ENCODE measurements at places on chromosomes 13 and 19. TPM values are rescaled to one million over a fixed set of nuclear protein-coding genes. Genes with fewer than 3 reads are reported as not detected.

DNA sequence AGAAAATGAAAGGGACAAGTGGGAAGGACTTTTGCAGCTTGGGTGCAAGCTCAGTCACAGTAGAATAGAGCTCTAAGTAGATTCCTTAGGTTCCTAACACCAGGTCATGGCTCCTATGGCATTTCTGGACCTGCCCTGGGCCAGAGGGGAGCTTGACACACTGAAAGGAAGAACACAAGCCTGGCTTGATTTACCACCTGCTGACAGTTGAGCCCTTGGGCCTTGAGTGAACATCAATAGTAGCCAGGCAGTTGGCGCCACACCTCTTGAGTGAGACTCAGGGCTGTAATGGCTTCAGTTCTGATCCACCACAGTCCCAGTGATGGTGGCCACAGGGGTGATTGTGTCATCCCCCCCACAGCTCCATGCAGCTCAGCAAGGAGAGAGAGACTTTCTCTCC, 221.9 kb upstream of the PCDH17 start:
- no peaks in the 10 kb centered on the region for H3K4me1 ChIP-seq
- no peaks in the 10 kb centered on the region for H3K36me3 ChIP-seq
- H3K27ac ChIP-seq = no peak overlapping the region
- no peak overlapping the region for H3K4me3 ChIP-seq
- H3K27me3 ChIP-seq = no peaks in the 10 kb centered on the region

- no peaks in the 10 kb centered on the region for H3K36me3 ChIP-seq
- no peaks in the 10 kb centered on the region for H3K27me3 ChIP-seq
- no peak overlapping the region for H3K4me3 ChIP-seq
- peaks cover 10% of the 10 kb centered on the region for H3K4me1 ChIP-seq
- no peak overlapping the region for H3K27ac ChIP-seq
Measured at GRCh38 chr19:49524812-49525455, 2.9 kb upstream of the RCN3 start.

DNA sequence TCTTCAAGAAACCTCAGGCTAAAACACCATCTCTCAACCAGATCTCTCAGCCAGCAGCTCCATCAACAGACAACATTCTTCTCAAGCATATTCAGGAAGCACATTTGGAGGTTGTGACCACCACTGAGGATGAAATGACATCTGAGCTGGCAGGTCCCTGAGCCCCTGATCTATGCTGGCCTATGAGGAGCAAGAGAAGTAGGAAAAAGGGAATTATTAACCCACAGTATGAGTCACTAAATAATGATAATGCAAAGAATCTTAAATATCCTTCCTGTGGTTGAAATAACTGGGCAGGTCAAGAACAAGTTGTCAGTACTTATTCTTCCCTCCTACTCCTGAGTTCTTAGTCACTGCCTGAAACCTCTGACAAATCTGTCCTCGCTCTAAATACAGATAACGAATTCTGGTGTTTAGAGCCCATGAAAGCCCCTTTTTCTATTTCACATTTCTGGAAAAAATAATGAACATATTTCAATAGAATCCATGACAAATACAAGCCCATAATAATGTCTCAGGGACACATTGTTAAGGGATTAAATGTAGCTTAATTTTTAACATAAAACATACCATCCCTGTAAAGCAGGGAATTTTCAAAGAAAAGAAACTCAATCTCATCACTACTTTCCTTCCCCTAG, 225.8 kb upstream of the IRS2 start:
- no peak for DNase-seq
- H3K4me3 ChIP-seq = no peak overlapping the region
- H3K27me3 ChIP-seq = peaks cover 1% of the 10 kb centered on the region

GRCh38 chr19:6790194-6791128, 18.0 kb downstream of the VAV1 start:
- no peaks in the 10 kb centered on the region for H3K27me3 ChIP-seq
- DNase-seq = no peak
- H3K36me3 ChIP-seq = peaks cover 64% of the 10 kb centered on the region
- no peak overlapping the region for H3K4me3 ChIP-seq
- peaks cover 57% of the 10 kb centered on the region for H3K4me1 ChIP-seq

DNA sequence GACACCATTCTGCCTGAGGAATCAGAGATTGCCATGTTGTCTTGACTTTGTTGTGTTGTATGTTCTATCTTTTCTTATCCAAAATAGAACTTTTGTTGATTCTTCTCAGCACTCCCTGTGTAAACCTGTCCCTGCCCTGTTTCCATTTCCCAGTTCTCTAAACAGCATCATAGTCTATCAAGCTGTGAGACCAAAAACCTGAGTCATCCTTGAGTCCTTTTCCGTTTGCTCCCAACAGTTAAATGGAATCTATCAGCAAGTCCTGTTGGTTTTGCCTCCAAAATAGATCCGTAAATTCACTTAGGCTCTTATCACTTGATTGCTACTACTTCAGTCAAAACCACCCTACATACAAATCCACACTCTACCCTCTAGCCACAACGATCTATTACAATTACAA, 667.1 kb downstream of the PCDH9 start:
- no peaks in the 10 kb centered on the region for H3K4me1 ChIP-seq
- H3K27ac ChIP-seq = no peak overlapping the region
- H3K36me3 ChIP-seq = no peaks in the 10 kb centered on the region
- H3K4me3 ChIP-seq = no peak overlapping the region
- no peaks in the 10 kb centered on the region for H3K27me3 ChIP-seq

DNA sequence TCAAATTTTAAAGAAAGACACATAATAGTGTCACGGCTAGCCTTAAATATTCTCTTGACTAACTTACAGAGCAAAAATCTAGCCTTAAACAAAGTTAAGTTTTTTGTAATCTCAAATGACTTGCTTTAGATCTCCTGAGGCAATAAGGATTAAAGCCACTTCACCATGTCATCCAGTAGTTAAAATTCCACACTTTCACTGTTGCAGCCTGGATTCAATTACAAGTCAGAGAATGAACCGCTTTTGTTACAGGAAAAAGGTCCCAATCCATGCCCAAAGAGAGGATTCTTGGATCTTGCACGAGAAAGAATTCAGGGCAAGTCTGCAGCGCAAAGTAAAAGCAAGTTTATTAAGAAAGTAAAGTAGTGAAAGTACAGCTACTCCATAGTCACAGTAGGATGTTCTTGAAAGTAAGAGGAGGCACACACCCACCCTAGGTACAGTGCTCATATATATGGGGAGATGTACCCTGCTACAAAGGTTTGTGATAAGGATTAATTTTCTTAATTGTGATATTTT, 34.6 kb upstream of the CD177 start:
- no peaks in the 10 kb centered on the region for H3K27me3 ChIP-seq
- DNase-seq = no peak
- no peaks in the 10 kb centered on the region for H3K36me3 ChIP-seq
- no peaks in the 10 kb centered on the region for H3K4me1 ChIP-seq

- no peak overlapping the region for H3K4me3 ChIP-seq
- H3K36me3 ChIP-seq = no peaks in the 10 kb centered on the region
- no peaks in the 10 kb centered on the region for H3K4me1 ChIP-seq
- H3K27ac ChIP-seq = no peak overlapping the region
- no peaks in the 10 kb centered on the region for H3K27me3 ChIP-seq
Measured at GRCh38 chr19:33580645-33581037, 41.1 kb upstream of the CHST8 start.

DNA sequence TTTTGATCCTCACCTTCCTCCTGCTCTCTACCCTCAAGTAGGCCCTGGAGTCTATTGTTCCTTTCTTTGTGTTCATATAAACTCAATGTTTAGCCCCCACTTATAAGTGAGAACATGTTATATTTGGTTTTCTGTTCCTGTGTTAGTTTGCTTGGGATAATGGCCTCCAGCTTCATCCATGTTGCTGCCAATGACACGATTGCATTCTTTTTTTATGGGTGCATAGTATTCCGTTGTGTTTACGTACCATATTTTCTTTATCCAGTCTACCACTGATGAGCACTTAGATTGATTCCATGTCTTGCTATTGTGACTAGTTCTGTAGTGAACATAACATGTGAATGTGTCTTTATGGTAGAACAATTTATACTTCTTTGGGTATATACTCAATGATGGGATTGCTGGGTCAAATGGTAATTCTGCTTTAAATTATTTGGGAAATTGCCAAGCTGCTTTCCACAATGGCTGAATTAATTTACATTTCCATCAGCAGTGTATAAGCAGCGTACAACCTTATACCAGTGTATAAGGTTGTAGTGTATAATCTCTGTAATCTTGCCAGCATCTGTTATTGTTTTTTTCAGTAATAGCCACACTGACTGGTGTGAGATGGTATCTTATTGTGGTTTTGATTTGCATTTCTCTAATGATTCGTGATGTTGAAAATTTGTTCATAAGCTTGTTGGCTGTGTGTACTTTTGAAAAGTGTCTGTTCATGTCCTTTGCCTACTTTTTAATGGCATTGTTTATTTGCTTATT, 288.9 kb downstream of the KCNRG start:
- no peaks in the 10 kb centered on the region for H3K36me3 ChIP-seq
- DNase-seq = no peak
- H3K4me1 ChIP-seq = peaks cover 3% of the 10 kb centered on the region
- no peak overlapping the region for H3K4me3 ChIP-seq
- no peak overlapping the region for H3K27ac ChIP-seq

GRCh38 chr13:23703246-23703860, 133.1 kb downstream of the TNFRSF19 start:
- no peak overlapping the region for H3K4me3 ChIP-seq
- H3K36me3 ChIP-seq = no peaks in the 10 kb centered on the region
- H3K27me3 ChIP-seq = no peaks in the 10 kb centered on the region
- no peak overlapping the region for H3K27ac ChIP-seq

GRCh38 chr13:76489274-76489673, 396.9 kb downstream of the KCTD12 start:
- H3K4me1 ChIP-seq = no peaks in the 10 kb centered on the region
- no peak for DNase-seq
- no peaks in the 10 kb centered on the region for H3K36me3 ChIP-seq
- no peak overlapping the region for H3K4me3 ChIP-seq
- peaks cover 6% of the 10 kb centered on the region for H3K27me3 ChIP-seq
- no peak overlapping the region for H3K27ac ChIP-seq

GRCh38 chr13:36432106-36432544, at the start of gene CCNA1:
Gene CCNA1, plus strand, starts transcription at chr13:36432495. Its CDS starts 562 bp downstream, at chr13:36433057.
- H3K4me1 ChIP-seq = peaks cover 3% of the 10 kb centered on the region
- H3K27ac ChIP-seq = no peak within 1 kb of the TSS
- peak; percentile 42 for DNase-seq
- H3K27me3 ChIP-seq = peaks cover 52% of the 10 kb centered on the region
- H3K36me3 ChIP-seq = no peaks in the 10 kb centered on the region

- H3K4me1 ChIP-seq = no peaks in the 10 kb centered on the region
- H3K27me3 ChIP-seq = no peaks in the 10 kb centered on the region
- no peak overlapping the region for H3K27ac ChIP-seq
- no peak for DNase-seq
Measured at GRCh38 chr13:69274231-69274630, 833.4 kb upstream of the ATXN8OS start.

- H3K27ac ChIP-seq = no peak overlapping the region
- peak; percentile 28 for DNase-seq
Measured at GRCh38 chr19:7729831-7730285, 2.1 kb downstream of the CLEC4G start.

DNA sequence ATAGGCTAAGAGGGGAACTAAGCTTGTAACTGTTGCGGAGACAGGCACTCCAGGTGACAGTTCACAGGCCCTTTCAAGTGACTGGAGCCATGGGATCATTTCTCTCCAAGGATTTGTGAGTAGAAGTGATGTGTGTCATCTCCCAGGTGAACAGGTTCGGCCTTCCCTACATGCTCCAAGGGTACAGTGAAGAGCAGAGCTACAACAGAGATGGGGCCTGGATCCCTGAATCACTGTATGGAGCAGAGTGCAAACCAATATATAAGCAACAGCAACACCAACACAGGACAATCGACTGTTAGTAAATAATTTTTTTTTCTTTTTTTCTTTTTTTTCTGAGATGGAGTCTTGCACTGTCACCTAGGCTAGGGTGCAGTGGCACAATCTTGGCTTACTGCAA, 15.0 kb downstream of the ZSCAN18 start:
- H3K27me3 ChIP-seq = no peaks in the 10 kb centered on the region
- H3K27ac ChIP-seq = no peak overlapping the region
- H3K4me3 ChIP-seq = no peak overlapping the region
- H3K36me3 ChIP-seq = peaks cover 48% of the 10 kb centered on the region

- no peaks in the 10 kb centered on the region for H3K36me3 ChIP-seq
- H3K4me3 ChIP-seq = no peak overlapping the region
- no peak overlapping the region for H3K27ac ChIP-seq
- H3K4me1 ChIP-seq = no peaks in the 10 kb centered on the region
- DNase-seq = no peak
- H3K27me3 ChIP-seq = no peaks in the 10 kb centered on the region
Measured at GRCh38 chr13:51576754-51577153, 7.5 kb upstream of the WDFY2 start.

DNA sequence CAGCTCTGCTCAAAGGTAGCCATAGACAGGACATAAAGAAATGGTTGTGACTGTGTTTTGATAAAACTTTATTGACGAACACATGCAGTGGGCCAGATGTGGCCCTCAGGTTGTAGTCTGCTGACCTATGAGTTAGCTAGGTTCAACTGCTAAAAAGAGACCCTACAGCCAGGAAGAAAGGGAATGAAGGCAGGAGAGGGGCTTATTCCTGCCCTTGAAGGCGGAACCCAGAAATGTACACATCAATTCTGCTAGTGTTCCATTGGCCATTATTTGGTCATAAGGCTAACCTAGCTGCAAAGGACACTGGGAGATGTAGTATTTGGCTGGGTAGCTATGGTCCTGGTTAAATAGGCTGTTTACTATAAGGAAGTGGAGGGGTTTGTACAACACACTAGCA, 18.0 kb downstream of the APBA3 start:
- H3K4me1 ChIP-seq = peaks cover 3% of the 10 kb centered on the region
- no peak for DNase-seq
- H3K27me3 ChIP-seq = no peaks in the 10 kb centered on the region
- H3K27ac ChIP-seq = no peak overlapping the region

Gene DMKN
- total RNA-seq = 1.1 TPM

Gene PSG7
- total RNA-seq = not detected

Gene ZSCAN1
- total RNA-seq = not detected

Gene SLC25A41
- total RNA-seq = not detected

Gene KANK2
- 2.0 TPM for total RNA-seq

Gene LIM2
- 1.4 TPM for total RNA-seq

Gene FGF14
- not detected for total RNA-seq

Gene METTL21C
- not detected for total RNA-seq

Gene RNF225
- total RNA-seq = 0.81 TPM

Gene ZNF536
- total RNA-seq = not detected

Gene IRS2
- 2.8 TPM for total RNA-seq
